Upper lobe of right lung (tissue), 1 donor: ENCODE measurements at places on chromosomes 16 and 17. TPM values are rescaled to one million over a fixed set of nuclear protein-coding genes. Genes with fewer than 3 reads are reported as not detected.

DNA sequence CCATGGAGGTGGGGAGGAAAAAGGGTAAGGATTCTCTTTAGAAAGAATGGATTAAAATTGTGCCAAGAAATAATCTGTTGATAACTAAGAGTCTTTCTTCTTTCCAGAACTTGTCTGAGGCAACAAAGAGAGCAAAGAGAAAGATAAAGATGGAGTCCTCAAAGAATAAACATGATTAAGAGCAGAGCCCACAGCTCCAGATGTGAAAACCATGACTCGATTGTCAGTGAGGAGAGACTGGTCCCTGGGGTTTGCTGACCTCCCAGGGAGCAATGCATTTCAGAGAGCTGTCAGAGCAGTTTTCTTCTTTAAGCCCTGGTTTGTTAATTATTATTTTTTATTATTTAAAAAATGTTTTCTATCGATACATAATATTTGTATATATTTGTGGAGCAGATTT lies 74.6 kb downstream of the TMEM100 start:
- DNase-seq: no peak

GRCh38 chr16:84928679-84929420 lies 82.5 kb downstream of the ZDHHC7 start:
- DNase-seq: no peak

DNA sequence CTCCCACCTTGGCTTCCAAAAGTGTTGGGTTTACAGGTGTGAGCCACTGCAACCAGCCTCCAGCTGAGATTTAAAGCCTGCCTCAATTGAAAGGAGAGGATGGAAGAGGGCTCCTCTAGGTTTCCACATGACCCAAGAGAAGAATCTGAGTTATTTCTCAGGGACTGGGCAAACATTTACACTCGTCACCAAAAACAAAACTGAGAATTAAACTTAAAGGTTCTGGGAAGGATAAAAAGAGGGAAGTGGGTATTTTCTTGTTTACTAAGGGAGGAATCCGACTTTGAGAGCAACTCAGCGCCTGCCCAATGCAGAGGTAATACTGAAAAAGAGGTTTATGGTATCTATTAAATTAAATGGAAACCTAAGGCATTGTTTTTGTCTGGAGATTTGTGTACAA lies 13.3 kb downstream of the HOXB1 start:
- no peak for DNase-seq

- DNase-seq: no peak
These were observed 357.4 kb upstream of the CA10 start for GRCh38 chr17:52515927-52516326.

DNA sequence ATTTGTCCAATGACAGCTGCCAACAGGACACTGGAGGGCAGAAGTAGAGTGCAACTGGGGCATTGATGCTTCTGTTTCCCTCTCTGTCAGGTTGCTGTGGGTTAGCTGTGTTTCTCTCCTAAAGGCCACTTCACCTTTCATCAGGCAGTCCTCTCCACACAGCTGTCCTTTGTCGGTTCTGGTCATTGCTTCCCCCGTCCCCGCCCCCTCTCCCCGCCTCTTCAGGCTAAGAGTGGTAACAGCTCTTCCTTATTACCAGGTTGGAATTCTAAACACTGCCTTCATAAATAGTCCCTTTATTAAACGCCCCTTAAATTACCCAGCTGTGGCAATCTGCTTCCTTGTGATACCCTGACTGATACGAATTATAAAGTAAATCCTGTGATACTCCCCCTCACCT lies 31.8 kb upstream of the NSRP1 start:
- no peak for DNase-seq

DNA sequence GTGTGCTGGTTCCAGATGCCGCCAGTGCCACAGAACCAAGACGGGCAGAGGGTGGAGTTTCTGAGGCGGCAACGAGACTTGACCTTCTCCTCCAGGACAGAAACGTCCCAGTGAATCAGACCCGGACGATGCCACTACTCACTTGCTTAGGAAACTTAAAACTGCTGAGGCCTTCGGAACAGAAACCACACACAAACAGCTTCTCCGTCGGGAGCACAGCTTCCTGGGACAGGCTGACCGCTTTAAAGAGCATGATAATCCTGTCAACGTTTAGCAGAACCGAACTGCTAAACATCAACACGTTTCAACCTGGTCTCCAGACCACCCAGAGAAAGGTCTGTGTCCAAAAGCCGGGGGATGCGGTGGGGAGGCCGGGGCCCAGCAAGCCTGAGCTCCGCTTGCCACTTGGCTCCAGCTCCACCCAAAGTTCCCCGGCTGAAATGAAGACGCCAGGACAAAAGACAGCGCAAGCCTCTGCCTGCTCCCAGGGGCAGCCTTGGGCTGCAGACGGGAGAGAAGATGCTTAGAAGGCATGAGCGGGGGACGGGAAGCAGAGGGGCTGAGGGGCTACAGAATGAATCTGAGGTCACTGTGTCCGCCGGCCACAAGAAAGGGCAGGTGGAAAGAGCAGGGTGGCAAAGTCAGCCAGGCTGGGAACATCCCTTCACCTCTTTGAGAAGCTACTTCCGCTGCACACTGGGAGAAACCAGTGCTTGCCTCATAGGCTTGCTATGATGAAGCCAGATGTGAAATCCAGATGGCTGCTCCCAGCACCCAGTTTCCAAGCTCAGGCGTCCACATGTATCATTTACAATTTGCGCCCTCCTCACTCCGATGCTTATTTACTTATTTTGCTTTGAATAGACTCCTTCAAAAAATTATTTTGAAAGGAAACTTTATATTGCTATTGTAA lies 69.0 kb downstream of the MRM3 start:
- no peak for DNase-seq

DNA sequence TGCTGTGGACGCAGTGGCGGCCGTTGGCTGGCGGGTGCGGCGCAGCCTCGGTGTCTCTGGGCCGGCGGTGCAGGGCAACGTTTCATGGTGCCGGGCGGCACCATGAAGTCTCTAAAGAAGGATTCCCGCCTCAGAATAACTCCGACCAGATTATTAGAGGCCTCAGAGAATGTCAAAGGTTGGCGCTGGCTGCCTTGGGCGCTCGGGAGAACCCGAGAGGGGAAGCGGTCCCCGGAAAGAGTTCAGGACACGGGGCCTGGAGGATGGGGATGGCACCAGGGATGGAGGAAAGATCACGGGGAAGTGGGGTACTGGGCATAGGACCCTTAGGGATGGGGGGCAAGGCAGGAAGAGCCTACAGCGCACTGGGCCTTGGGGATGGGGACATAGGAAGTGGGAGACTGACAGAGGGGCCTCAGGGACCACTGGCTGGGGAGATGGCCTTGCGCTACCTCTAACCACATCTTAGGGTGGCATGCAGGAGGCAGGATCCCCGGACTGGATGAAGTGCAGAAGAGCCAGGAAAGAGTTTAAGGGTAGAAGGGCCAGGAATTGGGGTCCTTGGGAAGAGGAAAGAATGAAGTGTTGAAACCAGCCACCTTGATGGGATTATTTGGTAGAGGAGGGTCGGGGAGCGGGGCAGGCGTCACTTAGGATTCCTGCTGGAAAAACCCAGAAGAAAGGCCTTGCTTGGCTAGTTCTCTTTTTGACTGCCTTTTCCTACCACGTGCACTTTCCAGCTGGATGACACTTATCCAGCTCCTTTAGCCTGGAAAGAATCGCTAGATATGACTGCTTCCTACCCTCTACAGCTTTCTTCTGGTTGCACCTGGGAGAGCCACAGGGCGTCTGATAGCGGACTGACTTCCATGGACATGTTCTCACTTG lies 578 bp downstream of the MYCBPAP start:
- DNase-seq: no peak

- DNase-seq: no peak
These were observed 44.8 kb downstream of the PITPNC1 start for GRCh38 chr17:67421869-67422273.

GRCh38 chr17:28610376-28610775 lies 3.6 kb downstream of the RSKR start:
- no peak for DNase-seq

DNA sequence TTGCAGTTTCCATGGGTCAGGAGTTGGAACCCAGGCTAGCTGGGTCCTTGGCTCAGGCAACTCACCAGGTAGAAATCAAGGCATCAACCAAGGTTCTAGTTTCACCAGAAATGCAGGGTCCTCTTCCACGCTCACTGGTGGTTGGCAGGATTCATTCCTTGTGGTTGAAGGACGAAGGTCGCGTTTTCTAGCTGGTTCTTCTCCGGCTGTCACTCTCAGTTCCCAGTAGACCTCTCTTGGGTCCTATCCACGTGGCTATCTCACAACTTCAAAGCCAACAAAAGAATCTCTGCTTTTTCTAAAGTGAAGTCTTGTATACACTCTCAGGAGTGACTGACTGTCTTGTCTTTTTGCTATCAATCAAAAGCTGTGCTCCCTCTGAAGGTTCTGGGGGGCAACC lies 146.3 kb upstream of the NOL11 start:
- no peak for DNase-seq

- DNase-seq: no peak
These were observed 41.4 kb downstream of the LIG3 start for GRCh38 chr17:35021520-35022380.

GRCh38 chr17:45016237-45016636 lies 35.2 kb downstream of the DCAKD start:
- DNase-seq: no peak

GRCh38 chr16:68893710-68894705 lies 50.7 kb downstream of the TANGO6 start:
- DNase-seq: no peak

GRCh38 chr17:8162233-8162996 lies at the start of gene VAMP2:
Gene VAMP2, minus strand, starts transcription at chr17:8162948. Its CDS starts 69 bp downstream, at chr17:8162879.
- peak; percentile 93 for DNase-seq

DNA sequence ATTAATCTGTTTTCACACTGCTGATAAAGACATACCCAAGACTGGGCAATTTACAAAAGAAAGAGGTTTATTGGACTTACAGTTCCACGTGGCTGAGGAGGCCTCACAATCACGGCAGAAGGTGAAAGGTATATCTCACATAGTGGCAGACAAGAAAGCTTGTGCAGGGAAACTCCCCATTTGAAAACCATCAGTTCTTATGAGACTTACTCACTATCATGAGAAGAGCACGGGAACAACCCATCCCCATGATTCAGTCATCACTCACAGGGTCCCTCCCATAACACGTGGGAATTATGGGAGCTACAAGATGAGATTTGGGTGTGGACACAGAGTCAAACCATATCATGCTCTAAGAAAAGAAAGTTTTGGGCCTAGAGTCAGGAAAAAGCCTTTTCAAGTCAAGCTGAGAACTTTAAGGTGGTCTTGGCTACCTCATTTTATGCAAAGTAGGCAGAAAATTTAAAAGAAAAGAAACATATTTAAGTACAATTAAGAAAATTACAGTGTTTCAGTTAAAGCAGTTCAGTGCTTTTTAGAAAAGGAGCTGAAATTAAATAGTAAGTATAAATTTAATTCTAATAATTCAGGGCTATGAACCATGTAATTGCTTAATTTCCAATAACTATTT lies 24.9 kb upstream of the CRYM start:
- no peak for DNase-seq

GRCh38 chr17:81410852-81411251 lies 15.6 kb downstream of the BAHCC1 start:
- DNase-seq: no peak

GRCh38 chr17:65197201-65197600 lies 60.0 kb downstream of the RGS9 start:
- DNase-seq: no peak

DNA sequence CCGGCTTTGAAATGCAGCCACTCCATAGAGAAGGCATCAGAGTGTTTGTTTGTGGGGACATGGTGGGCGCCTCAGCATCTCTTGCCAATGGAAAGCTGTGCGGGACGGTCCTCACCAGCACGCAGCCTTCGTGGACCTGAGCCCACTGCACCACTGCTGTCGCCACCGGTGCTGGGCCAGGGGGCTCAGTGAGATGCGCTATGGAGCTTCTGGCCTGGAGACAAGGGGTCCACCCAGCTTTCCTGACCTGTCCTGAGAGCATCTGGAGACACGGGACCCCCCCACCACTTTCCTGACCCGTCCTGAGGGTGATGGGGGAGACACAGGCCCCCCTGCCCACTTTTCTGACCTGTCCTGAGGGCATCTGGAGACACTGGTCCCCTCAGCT lies 79.4 kb downstream of the LMF1 start:
- no peak for DNase-seq

GRCh38 chr16:81198635-81199034 lies 39.9 kb upstream of the BCO1 start:
- no peak for DNase-seq

DNA sequence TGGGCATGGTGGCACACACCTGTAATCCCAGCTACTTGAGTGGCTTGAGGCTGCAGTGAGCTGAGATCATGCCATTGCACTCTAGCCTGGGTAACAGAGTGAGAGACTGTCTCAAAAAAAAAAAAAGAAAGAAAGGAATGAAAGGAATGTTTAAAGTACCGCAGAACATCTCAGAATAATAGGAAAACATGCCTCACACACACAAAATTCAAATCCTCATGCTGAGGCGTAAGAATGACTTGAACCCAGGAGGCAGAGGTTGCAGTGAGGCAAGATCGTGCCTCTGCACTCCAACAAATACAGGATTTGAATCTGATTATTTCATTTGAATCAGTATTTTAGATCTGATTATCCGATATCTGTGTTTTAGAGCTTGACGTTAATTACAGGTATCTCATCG lies 21.3 kb upstream of the GAA start:
- DNase-seq: no peak

DNA sequence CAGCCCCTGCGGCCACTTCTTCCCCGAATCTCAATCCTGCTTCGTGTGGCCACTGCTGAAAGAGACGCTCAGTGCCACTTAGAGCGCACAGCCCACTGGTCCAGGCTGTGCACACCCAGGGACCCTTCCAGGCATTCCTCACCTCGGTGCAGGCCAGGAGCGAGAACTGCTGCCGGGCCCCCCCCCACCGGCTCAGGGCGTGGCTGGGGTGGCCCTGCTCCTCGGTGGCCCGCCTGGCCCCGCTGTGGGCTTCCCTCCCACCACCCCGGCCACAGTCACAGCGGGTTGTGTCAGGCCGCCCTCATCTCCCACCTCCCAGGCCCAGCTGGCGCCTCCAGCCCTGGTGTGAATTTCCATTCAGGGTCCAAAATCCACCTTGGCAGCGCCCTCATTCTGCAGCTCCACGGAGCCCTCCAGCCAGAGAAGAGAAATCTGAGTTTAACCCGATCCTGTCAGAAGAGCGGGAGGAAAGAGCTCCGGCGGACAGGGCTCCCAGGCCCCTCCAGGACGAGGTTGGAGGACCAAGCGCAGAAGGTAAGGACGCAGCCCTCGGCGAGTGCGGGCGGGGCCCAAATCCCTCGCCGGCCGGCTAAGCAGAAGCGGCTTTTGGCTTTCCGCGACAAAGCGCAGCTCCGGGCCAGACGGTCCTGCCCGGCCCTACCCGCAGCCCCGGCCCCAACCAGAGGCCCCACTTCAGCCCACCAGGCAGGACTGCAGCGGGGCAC lies 12.0 kb downstream of the TBC1D16 start:
- no peak for DNase-seq

GRCh38 chr17:49086316-49086605 lies 46.3 kb upstream of the B4GALNT2 start:
- no peak for DNase-seq

- DNase-seq: no peak
These were observed 197.6 kb downstream of the MSI2 start for GRCh38 chr17:57453841-57454425.

The TBX6 gene
- 1.4 TPM for total RNA-seq

The STH gene
- not detected for total RNA-seq

The CDIP1 gene
- total RNA-seq: 23.8 TPM

The CA5A gene
- total RNA-seq: not detected

The RANBP10 gene
- 19.2 TPM for total RNA-seq

The ALDH3A1 gene
- total RNA-seq: 10.5 TPM

The LGALS9B gene
- not detected for total RNA-seq

The SLC6A2 gene
- not detected for total RNA-seq

The HAP1 gene
- total RNA-seq: 0.58 TPM

The DOC2B gene
- 13.7 TPM for total RNA-seq

The SLC47A1 gene
- 13.4 TPM for total RNA-seq

The KRT20 gene
- not detected for total RNA-seq
